ENCODE measurements at places on chromosomes 16 and 17.

- no peak for DNase-seq
These were observed 7.3 kb downstream of the SLC52A1 start for GRCh38 chr17:5027916-5028315.

DNA sequence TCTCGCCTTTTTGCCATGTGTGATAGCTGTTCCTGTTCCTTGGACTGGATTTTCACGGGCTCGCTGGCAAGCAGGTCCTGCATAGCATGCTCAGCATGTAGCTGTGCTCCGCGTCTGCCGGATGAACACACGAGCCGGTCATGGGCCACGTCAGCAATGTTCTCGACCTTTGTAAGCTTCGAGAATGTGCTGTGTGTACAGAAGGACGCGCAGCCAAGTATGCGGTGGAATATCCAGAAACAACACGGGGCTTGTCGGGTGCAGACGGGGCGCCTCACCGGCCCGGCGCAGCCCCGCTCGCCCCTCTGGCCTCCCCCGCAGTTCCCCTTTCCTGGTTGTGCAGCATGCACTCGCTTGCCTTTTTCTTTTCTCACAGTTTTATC lies 42.2 kb downstream of the RPTOR start:
- DNase-seq, result no peak

GRCh38 chr17:11643851-11644250 lies 45.6 kb downstream of the DNAH9 start:
- no peak for DNase-seq

- no peak for DNase-seq
These were observed 39.2 kb upstream of the GSE1 start for GRCh38 chr16:85573696-85574641.

GRCh38 chr17:65551267-65552040 lies 10.0 kb downstream of the AXIN2 start:
- no peak for DNase-seq

- DNase-seq, result peak; percentile 83
These were observed 40.9 kb downstream of the RFFL start for GRCh38 chr17:35022536-35023063.

- peak; percentile 81 for DNase-seq
These were observed 135.4 kb downstream of the KCNJ12 start for GRCh38 chr17:21511363-21512195.

DNA sequence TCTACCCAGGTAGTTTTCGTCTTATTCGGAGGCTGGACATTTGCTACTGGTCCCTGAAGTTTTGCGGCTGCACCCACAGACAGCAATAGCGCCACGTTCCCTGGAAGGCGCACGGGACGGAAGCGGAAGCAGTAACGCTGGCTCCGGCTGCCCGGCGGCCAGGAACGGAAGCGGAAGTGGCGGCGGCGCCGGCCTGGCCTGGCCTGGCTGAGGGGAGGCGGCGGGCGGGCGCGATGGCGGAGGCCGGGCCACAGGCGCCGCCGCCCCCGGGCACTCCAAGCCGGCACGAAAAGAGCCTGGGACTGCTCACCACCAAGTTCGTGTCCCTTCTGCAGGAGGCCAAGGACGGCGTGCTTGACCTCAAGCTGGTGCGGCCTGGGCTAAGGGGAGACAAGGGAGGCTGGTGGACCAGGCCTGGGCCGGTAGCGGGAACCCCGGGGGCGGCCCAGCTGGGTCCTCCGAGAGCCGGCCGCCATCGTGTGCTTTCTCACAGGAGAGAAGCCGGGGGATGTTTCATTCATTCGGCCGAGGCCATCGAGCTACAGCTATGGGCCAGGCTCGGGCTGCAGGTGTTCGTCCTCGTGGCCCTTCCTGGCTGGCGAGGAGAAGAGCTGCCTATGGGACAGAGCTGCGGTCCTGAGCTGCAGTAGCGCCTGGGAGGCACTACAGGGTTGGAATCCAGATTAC lies at the start of gene E2F4:
Gene E2F4 (plus strand): TSS at position 161 of the 687 bp plus-strand sequence. CDS start 73 bp downstream, at position 234.
- DNase-seq, result peak; percentile 93

- DNase-seq, result no peak
These were observed 9.1 kb upstream of the PLCG2 start for GRCh38 chr16:81770008-81770407.

GRCh38 chr17:40974366-40974765 lies 7.6 kb upstream of the KRT39 start:
- no peak for DNase-seq

DNA sequence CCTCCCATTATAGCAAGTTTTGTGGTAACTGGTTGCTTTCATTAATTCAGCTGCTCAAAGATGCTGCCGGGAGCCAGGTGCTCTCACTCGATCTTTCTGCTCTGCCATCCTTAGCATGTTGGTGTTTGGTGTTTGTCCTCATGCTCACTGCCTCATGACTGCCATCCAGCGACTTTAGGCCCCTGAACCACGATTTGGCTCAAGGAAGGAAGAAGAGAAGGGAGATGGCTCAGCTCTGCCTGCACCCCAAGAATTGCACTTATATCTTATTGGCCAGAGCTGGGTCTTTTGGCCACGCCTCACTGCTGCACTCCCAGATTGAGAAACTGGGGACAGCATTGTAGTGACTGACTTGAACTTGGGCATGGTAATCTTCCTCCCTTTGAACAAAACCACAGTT lies 52.7 kb downstream of the ARSG start:
- DNase-seq, result no peak

- DNase-seq, result peak; percentile 47
These were observed 8.3 kb upstream of the ZNF750 start for GRCh38 chr17:82848022-82848592.

DNA sequence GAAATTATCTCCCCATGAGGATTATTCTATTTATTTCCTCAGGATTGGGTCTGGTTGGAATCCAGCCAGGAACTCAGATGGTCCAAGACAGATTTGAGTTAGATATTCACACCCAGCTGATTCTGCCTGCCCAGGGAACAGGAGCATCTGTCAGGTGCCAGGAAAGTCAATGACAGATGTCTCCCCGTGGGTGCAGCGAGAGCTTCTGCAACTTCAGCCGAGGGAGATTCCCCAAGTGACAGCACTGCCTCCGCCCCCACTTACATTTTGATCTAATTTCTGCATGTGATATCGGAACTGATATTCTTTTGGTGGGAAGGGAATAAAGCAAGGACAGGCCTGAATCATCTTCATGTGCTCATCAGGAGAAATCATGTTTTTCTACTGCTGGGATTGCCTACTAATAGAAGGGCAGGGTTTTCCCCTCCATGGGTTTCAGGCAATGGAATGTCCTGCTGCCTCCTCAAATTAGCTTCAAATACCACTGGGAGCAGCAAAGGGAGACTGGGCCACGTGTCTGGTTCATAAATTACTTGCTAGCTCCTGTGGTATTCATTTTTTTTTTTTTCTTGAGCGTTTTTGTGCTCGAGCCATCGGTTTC lies 15.7 kb upstream of the DHX8 start:
- no peak for DNase-seq

DNA sequence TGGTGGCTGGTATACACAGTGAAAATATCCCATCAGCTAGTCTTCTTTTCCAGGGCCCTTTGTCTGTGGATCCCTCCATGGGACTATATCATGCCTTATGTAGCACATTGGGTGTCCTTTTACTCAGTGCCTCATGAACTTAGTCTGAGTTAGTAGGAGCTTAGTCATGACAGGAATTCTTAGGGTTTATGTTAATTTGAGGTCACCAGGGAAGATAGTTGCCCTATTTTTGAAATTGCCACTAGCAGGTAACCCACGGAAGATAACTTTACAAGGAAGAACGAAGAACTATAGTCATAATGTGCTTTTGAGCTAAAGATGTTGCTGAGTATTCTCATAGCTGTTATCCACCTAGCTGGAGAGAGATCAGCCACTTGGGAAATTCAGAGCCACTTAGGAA lies 14.8 kb upstream of the PLK1 start:
- no peak for DNase-seq

GRCh38 chr16:86511317-86512161 lies 1.2 kb downstream of the FOXF1 start:
- no peak for DNase-seq

GRCh38 chr16:74480150-74481029 lies 59.1 kb upstream of the CLEC18B start:
- DNase-seq, result no peak

DNA sequence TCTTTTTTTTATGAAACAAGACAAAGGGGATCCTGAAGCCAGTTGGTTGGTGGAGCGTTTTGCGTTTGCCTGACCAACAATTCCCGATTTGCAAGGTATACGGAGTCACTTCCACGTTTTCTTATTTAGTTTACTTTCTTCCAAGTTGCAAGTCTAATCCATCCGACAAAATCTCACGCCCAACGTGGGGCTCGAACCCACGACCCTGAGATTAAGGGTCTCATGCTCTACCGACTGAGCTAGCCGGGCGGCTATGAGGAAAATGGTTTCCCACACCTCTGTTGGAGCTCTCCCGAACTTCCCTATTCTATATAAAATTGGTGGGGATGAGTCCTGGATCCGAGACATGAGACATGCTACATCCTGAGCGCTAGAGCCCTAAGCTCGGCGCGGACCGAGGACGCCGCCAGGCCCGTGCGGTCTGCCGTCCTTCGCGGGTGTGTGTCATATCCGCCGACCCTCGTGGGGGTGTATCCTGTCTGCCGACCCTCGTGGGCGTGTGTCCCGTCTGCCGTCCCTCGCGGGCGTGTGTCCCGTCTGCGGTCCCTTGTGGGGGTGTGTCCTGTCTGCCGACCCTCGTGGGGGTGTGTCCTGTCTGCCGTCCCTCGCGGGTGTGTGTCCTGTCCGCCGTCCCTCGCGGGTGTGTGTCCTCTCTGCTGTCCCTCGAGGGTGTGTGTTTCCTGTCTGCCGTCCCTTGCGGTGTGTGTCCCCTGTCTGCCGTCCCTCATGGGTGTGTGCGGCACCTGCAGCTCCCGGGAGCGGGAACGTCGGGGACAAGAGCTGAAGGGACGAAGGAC lies 22.6 kb downstream of the ZNF213 start:
- DNase-seq, result peak; percentile 77

GRCh38 chr16:71746442-71747046 lies 22.0 kb upstream of the PHLPP2 start:
- peak; percentile 18 for DNase-seq

DNA sequence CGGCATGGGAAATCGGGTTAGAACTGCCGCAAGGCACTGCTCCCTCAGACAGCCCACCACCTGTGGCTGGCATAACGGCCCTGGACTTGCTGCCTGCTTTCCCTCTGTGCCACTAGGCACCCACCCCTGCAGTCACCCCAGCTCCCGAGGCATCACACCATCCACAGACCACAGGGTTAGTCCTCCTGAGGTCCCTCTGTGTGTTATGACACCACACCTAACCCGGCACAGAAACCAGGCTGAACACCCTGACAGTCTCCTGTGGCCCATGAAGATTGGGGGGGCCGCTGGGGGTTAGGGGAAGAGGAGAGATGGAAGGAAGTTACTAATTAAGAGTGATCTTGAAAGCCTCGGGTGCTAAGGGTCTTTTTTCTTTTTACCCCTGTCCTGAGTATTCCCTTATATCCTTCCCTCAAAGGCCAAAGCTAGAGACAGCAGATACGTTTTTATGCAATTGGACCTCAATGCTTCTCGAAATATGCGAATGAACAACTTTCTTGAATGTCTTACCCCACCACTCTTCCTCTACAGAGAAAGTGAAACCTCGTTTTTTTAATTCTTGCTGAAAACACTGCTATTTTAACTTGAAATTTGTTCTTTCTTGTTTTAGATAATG lies 7.0 kb downstream of the CYTH1 start:
- peak; percentile 81 for DNase-seq

DNA sequence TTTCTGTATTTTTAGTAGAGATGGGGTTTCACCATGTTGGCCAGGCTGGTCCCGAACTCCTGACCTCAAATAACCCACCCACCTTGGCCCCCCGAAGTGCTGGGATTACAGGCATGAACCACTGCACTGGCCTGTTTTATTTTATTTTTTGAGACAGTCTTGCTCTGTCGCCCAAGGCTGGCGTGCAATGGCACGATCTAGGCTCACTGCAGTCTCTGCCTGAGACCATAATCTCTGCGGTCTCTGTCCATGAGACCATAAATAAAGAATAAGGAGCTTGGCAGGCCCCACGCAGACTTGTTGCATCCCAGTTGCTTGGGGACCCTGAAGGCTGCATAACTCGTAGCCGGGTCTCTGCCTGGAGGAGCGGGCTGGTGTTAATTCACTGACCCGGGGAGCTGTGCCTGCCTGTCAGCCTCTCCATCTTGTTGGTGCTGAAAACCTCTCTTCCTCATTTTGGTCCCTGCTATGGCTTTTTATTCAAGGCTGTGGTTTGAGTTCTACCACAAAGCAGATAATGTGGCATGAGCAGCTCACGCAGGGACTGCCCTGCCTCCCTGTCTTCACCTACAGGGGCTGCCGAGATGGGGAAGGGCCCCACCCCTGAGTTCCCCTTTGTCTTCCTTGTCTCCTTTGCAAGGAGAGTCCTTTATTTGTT lies 82.1 kb downstream of the MSI2 start:
- no peak for DNase-seq

- no peak for DNase-seq
These were observed 7.3 kb upstream of the CUEDC1 start for GRCh38 chr17:57962279-57963148.

DNA sequence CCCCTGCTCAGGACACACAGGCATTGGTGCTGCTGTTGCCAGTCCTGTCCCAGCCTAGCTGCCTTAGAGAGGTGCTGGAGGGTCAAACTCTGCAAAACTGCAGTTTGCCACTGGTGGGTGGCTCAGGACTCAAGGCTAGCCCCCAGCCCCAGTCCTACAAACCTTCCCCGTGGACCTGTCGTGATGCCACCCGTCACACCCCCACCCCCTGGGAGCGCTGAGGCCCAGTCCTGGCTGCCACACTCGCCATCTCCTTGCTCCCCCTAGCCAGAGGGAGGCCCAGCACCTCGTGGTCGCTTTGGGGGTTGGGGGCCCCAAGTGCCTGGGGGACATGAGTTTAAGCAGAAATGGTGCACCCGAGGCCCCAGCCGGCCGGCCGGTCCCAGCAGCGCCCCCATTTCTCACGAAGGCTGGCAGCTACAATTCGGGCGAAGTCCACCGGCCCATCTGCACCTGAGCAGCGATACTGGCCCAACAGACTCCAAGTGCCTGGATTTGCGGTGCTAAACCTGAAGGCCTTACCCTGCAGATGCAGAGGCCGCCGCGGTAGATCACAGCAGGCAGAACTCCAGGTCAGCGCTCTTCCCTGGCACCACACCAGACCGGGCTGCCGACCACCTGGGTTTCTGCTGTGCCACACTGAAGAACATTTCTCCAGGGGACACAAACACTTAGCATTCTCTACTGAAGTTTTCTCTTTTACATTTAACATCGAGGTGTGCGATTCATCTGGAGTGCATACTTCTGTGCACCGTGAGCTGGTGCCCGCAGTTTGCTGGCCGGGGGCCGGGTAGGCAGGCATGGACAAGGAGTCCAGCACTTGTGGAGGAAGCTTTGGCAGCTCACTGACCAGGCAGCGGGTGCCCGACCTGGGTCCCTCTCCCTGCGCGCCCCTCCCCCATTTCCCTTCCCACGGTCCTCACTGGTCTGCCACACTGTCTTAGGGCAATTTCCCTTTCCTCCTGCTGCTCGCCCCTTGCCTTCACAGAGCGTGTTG lies 130.0 kb downstream of the KCNJ12 start:
- no peak for DNase-seq
